ENCODE measurements at places on chromosomes 12 and 14.

DNA sequence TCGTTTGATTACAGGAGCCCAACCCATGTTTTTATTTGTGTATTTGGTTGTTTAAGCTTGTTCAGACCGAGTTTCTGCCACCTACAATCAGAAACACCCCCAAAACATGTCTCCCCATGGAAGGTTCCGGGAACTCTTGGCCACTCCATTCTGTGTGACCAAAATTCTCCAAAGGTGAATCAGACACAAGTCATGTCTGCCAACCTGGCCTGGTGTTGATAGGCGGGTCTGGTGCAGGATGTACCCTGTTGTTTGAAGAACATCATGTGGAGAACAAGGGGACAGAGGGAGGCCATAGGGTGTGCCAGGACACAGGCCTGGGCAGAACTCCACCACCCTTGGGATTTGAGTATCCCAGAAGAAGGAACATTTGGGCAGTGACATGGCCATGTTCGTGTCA is 147.1 kb upstream of the MYL2 start:
- DNase-seq: no peak

- no peak for DNase-seq
Measured at GRCh38 chr12:15495746-15496145, 173.4 kb downstream of the PTPRO start.

DNA sequence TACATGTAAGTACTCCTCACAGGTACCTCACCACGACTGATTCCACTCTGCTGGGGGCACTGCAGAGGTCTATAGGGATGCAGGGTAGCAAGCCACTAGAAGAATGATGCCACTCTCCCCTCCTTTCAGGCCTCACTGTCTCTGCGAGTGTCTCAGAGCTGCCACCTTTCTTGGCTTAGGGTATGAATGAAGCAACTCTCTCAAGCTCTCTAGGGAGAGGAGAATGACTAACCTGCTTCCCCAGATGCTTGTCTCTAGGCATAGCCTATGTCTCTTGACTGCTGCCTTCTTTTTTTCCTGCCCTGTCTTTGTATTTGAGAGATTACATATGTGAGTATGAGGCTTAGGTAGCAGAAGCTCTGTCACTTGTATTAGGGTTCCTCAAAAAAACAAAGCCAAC is 566.5 kb upstream of the ATP2B1 start:
- no peak for DNase-seq

- DNase-seq: no peak
Measured at GRCh38 chr12:116504438-116504837, 54.7 kb upstream of the MAP1LC3B2 start.

DNA sequence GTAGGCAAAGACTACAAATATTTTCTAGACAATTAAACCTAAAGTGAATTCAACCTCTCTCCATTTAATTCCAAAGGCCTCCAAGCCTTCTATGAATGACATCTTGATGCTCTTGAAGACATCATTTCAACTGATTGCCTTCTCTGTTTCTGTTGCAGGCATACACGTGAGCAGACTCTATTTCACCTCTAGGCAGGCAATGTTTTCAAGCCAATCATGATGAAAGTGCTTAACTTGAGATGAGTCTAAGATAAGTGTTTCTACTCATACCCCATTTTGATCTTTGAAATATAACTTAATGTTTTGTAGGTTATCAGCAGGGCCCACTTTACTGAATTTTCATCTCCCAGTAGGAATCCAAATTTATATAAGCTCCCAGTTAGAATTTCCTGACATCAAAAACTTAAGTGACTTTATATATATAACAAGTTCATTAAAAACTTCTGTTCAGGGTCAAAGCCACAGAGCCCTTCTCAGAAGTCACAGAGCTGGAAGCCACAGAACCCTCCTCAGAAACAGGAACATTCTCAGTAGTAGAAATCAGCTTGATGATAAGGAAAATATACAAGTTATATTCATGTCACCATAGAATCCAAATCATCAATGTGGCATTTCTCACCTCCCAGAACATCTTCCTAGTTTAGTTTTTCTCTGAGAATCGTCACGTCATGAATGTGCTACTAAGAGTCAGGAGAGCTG is 108.5 kb downstream of the PHLDA1 start:
- DNase-seq: no peak

GRCh38 chr12:64065881-64066451 is 156.1 kb downstream of the KICS2 start:
- no peak for DNase-seq

DNA sequence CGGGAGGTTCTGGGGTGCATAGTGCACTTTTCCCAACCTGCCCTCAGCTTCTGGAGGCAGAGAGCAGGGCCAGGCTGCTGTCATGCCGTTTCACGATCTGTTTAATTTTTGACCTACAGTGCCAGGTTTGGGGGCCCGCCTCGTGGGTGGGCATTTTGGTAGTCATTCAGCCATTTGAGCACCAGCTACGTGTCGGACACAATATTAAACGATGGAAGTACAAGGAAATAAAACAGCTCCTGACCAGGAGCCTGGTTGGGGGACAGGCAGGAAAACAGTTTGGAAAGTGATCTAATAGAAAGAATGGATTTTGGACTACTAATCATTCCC is 708 bp downstream of the FNTB start:
- DNase-seq: no peak

DNA sequence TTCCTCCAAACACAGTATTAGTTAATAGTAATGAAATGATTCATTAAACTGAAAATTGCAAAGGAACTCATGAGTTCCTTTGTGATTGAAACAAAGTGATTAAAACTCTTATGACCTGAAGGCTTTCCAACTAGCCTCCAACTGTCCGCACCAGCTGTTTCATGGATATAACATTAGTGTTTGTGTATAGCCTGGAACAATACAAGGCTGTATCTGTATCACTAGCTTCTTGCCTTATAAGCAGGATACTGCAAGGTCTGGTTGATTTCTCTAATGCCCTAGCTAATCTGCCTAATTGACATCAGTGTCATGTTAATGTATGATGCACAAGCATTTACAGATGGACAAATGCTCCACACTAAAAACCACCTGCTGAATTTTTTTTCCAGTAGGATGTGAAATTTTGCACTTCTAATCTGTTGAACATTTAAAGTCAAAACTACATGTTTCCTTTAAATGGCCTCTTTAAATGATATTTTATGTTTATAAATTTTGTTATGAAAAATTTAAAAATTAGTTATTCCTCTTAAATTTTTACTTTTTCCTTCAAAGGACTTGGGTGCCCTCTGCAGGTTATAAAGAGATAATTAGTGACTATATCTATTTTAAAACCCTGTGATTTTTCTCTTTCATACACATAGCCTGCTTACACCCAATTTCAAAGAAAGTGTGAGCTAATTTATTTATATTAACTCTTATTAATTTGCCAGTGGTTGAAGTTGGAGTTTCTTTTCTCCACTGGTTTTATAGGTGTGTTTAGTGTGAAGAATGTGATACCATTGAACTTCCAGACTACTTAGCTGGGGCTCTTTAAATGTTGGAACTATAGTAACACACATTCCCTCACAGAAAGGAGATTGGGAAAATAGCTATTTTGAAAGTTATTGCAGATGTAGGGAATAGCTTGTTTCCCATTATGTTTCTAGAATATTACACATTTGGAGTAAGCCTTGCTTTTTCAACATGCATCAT is 25.4 kb downstream of the AP5M1 start:
- DNase-seq: no peak

GRCh38 chr12:25653487-25654175 is 100.5 kb upstream of the LMNTD1 start:
- DNase-seq: peak; percentile 48

DNA sequence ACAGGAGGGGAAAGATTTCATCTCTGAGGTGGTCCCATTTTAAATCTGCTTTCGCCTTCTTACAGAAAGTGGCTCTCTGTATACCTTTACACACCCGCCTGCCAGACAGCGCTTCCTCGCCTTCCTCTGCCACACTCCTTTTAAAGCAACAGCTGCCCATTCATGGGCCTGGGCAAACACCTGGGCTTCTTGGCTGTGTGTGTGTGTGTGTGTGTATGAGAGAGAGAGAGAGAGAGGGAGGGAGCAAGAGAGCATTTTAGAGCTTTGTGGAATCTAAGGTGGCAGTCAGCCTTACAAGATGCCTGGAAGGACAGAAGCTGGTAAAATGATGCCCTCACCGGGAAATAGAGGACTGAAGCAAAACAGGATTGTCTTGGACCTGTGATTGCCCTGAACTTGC is 20.0 kb downstream of the PTHLH start:
- peak; percentile 30 for DNase-seq

- peak; percentile 99 for DNase-seq
Measured at GRCh38 chr14:39174560-39175444, at the start of gene PNN. TSS of gene PNN (plus strand) at chr14:39175254. CDS start at chr14:39175280, 26 bp downstream.

DNA sequence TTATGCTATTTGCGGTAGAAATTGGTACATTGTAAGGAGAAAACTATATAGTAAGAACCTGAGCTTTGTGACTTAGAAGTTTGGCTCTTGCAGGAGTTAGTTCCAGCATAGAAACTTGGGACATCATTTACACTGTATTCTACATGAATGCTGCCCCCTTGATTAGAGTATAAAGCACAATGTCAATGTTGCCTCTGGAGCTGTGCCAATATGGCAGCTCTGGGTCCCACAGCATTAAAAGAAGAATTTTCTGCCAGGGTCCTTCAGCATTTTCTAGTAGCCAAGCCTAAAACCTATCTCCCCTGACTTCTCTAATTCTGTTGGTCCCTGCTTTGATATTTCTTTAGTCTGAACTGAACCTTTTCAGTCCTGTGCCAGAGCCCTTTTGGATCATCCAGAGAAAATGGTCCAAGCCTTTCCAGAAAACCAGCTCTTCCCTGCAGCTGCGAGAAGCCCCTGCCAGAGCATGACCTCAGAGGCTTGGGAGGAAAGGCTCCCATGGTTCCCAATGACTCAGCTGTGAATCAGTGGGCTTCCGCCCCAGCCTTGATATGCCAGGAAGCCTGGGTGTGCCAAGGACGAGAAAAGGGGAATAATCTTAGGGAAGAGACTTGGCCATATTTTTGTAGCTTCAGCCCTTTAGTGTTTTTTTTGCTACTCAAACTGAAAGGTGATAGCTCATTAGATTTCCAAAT is 43.2 kb downstream of the PLEKHG7 start:
- peak; percentile 91 for DNase-seq

DNA sequence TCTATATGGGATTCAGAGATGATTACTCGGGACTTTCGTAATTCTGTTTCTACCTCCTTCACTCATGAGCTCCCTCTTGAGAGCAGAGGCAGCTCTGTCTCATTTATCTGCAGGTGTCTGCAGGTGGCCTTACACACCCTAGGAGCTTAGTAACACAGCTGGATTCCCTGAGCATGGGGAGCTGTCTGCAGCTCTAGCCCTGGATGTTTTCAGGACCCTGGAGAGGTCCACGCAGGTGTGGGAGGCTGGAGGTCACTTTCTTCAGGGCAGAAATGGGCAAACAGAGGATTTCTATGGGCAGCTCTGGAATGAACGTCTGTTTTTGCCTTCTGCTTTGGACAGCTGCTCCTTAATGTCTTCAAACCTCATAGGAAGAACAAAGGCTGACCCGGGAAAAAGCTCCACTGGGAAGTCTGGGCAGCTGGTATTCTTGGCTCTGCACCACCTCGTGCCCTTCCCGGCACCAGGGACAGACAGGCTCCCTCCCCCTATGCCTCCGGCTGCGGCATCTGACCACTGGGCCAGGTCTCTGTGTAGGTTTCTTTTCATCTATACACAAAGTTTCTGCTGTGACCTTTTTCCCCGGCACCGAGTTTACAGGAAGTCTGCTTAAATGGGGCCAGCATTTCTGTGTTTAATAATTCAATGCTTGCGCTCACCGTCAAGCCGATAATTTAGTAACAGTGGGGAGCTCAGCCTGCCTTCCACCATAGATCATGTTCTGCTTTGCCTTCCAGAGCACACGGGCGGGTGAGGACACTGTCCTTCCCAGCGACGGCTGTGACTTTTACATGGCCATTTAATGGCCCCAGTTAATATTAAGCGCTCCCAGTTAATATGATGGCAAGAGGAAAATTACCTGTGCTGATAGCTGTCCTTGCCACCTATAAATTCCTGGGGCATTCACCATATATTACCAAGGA is 320.2 kb upstream of the SFSWAP start:
- no peak for DNase-seq

- no peak for DNase-seq
Measured at GRCh38 chr12:128649902-128650301, 173.9 kb downstream of the SLC15A4 start.

DNA sequence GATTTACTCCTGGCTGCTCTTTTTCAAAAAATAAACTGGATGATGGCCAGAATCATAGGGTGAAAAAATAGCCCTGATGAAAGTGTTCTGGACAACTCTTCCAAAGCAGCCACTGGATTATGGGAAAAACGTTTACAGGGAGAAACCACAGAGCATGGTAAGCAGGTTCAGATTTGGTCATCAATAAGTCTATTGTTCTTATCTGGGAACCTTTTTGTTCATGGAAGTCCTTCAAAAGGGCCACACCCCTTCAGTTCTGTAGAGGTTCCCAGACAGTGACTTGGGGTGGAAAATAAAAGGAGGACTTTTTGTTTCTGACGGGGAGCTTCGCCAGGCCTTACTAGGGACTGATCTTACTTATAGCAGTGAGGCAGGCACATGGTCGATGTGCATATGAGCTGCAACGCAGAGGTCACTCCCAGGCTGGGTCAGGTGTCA is 117.4 kb upstream of the SLC38A2 start:
- DNase-seq: no peak

DNA sequence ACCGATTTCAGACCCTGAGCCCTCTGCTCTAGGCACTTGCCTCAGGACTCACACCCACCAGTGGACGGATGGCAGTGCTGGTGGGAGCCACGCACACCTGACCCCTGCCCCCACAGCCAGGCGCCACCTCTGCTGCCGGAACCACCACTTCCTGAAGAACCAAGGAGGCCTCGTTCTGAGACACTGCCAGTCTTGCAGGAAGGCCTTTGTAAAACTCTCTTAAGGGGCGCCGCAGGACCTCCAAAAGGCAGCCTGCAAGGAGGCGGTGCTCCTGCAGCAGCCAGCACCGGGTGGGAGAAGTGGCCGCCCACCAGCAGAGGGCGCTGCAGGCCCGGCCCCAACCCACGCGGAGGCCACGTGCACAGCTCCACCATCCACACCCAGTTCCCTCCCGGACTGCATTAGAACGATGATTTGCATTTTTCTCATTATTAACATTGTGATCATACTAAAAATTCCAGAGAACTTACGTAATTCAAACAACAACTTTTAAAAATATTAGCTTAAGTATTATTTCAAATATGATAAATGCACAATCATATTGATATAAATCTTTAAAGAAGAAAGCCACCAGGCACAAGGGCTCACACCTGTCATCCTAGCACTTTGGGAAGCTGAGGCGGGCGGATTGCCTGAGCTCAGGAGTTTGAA is 12.8 kb downstream of the STX2 start:
- DNase-seq: no peak

DNA sequence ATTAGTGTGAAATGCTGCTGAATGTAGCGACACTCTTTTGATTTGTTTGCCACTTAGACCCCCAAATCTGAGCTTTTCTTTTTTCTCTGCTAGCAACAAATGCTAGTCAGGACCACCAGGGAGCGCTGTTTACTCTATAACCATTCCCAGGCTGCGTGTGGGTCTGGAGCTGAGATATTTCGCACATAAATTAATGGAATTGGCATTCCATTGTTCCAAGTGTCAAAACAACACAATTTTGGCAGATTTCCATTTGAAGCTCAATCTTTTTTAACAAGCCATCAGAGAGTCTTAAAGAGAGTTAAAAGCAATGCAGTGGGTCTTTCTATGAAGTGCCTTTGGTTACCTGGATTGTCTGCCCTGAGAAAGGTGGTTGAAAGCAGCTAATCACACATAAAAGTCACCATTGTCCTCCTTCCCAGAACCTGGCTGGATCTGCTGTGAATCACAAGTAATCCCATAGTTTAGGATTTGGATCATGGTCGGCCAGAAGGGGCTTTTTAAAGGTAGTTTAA is 7.4 kb upstream of the TMEM132C start:
- peak; percentile 40 for DNase-seq

GRCh38 chr14:31933716-31934115 is 143.4 kb upstream of the ARHGAP5 start:
- DNase-seq: no peak

- DNase-seq: no peak
Measured at GRCh38 chr12:24889411-24889810, 59.5 kb downstream of the BCAT1 start.

Data from left hindlimb (tissue), 1 donor.